ENCODE measurements at places on chromosomes 1 and 21.

GRCh38 chr21:24171736-24172135 lies 1435.5 kb downstream of the MRPL39 start:
- no peak for DNase-seq

DNA sequence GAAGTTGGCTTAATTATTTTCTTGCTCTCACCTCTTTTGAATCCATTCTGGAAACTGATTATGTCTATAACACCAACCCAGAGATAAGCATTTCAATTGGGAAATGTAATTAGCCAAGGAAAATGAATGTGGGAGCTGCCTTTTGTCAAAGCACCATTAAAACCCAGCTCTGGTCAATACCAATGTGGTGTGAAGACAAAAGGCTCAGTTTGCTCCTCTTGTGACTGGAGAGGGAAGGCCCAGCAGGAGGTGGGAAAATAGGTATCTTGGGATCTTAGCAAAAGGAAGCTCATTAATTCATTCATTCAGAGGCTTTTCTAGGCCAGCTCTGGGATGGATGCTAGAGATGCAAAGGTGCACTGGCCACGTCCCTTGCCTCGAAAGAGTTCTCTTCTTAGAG lies 75.0 kb upstream of the SELENON start:
- DNase-seq = no peak

GRCh38 chr1:208071435-208072031 lies 160.6 kb upstream of the CD34 start:
- no peak for DNase-seq

DNA sequence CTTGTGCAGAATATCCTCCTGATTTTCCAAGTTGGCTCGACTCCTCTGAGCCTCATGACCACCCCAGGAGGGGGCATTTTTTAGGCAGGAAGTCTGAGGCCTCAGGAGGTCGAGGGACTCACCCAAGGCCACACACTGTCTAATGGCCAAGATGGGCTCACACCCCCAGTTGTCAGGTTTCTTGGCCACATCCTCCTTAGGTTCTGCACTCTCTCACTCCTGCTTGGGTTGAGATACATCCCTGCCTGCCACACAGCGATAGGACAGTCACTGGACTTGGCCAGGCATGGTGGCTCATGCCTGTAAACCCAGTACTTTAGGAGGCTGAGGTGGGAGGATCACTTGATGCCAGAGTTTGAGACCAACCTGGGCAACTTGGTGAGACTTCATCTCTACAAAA lies 4.6 kb downstream of the CA6 start:
- no peak for DNase-seq

DNA sequence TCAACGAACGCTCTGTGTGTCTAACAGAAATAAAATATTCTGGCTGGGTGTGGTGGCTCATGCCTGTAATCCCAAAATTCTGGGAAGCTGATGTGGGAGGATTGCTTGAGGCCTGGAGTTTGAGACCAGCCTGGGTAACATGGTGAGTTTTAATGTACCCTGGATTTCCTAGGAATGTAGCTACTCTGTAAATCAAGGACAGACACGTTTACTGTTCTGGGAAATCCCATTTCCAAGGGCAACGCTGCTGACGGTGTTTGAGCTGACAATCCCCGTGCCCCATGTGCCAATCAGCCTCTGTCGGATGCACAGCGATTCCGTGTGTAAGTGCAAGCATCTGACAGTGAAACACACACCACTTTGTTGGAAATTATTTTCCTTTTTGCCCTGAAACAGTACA lies 8.0 kb downstream of the CORT start:
- DNase-seq = no peak

DNA sequence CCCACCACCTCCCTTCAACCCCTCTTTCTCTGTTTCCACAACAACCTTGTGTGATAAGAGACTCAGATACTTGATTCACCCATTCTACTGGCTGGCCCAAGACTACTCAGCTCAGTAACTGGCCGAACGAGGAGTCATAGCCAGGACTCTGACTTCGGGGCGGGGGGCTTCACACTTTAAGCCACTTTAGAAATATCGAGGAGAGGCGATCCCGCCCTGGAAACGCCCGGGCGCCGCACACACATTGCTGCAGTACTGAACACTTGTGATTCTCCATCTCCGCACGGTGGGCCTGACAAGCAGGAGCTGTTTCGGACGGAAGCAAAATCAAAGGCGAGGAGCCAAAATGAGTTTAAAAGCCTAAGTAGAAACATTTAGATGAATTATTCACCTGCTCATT lies 182.1 kb downstream of the NPHP4 start:
- DNase-seq = no peak

DNA sequence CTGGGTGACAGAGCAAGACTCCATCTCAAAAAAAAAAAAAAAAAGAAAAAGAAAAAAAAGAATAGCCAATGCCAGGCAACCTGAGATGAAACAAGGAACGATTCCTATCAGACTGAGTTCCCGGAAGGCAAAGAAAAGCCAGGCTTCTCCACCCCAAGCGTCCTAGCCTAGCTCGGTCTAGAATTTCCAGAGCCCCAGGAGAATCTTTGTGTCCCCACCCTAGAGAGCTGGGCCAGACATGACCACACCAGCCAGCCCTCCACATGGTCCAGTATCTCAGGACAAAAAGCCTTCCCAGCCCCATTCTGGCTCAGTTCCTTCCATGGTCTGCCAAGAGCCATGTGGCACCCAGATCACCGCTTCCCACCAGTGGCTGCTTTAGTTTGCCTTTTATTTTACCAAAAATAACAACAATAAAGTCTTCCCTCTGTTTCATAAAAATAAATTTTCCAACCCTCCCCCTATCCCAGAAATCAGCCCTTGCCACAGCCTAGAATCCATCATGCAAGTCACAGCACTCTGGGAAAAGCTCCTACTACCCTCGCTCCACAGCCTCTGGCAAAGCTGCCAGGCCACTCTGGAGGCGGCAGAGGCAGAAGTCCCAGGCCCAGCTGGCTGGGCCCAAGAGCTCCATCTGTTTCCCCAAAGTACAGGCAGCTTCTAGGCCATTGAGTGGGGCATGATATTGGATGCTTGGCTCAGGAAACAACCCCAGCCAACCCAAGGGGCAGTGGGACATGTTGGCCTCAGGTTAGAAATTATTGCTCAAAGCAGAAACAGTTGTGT lies 3.5 kb upstream of the MKNK1 start:
- DNase-seq = no peak

GRCh38 chr21:41630249-41630648 lies 122.3 kb upstream of the TMPRSS2 start:
- DNase-seq = peak; percentile 99

- no peak for DNase-seq
Observed at GRCh38 chr1:205810448-205811157, 2.4 kb downstream of the SLC41A1 start.

- no peak for DNase-seq
Observed at GRCh38 chr1:23477359-23478144, 6.4 kb downstream of the ASAP3 start.

GRCh38 chr1:235107368-235108184 lies 21.1 kb downstream of the TOMM20 start:
- DNase-seq = no peak

- no peak for DNase-seq
Observed at GRCh38 chr1:162265983-162266382, 110.7 kb downstream of the SPATA46 start.

DNA sequence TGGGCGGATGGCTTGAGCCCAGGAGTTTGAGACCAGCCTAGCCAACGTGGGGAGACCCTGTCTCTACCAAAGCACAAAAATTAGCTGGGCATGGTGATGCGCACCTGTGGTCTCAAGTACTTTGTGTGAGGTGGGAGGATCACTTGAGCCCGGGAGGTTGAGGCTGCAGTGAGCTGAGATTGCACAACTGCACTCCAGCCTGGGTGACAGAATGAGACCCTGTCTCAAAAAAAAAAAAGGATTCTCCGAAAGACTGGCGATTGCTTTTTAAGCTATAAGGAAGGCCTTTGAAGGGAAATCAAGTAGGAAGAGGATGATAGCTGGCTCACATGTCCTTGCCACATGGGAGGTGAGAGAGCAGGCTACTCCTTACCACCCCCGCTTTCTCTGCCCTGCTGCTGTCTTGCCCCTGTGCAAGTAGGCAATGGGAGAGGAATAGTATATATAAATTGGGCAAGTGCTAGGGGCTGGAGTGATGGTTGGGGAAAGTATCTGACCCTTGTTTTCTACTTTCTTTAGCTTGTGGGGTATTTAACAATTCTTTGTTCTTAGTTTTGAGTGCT lies 3.8 kb upstream of the LAMTOR5 start:
- no peak for DNase-seq

DNA sequence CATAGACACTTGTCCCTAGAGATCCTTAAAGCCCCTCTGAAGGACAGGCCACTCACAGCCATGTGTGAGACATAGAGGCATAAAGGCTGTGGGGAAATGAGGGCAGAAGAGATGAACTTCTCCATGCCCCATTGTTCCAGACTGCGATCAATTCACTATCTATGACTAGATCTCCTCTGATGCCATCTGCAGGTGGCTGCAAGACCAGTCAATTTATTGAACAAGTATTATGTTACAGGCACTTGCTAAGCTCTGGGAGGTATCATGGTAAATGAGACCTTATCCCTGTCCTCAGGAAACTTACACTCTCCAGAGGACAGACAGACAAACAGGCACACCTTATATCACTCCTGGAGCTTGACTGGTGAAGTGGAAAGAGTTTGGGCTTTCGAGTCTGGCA lies 22.9 kb downstream of the UBIAD1 start:
- no peak for DNase-seq

GRCh38 chr21:43667191-43667904 lies 8.0 kb downstream of the RRP1B start:
- DNase-seq = peak; percentile 84

DNA sequence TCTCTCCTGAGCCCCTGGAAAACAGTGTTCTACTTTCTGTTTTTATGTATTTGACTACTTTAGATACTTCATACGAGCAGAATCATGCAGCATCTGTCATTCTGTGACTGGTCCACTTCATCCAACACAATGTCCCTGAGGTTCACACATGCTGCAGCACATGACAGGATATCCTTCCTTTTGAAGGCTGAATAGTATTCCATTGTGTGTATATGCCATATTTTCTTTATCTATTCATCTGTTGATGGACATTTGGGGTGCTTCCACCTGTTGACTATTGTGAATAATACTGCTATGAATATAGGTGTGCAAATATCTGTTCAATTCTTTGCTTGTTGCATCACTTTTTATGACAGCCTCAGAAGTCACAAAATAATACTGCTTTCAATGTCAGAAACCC lies 55.8 kb downstream of the SH3GLB1 start:
- DNase-seq = no peak
